ENCODE measurements at places on chromosomes 1 and 21.

DNA sequence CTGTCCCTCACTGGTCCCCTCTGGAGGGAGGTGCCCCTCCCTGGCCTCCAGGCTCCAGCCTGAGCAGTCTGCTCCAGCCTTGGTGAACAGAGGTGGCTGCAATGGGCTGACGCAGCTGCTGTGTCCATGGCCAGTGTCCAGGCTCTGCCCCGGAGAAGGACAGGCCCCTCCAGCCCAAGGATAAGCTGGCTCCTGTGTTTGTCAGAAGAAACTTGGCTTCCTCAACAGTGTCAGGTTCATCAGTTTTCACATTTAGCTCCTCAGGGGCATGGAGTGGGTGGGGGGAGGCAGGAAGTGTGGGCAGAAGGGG is 402.8 kb downstream of the MATN1 start:
- no peak for DNase-seq

DNA sequence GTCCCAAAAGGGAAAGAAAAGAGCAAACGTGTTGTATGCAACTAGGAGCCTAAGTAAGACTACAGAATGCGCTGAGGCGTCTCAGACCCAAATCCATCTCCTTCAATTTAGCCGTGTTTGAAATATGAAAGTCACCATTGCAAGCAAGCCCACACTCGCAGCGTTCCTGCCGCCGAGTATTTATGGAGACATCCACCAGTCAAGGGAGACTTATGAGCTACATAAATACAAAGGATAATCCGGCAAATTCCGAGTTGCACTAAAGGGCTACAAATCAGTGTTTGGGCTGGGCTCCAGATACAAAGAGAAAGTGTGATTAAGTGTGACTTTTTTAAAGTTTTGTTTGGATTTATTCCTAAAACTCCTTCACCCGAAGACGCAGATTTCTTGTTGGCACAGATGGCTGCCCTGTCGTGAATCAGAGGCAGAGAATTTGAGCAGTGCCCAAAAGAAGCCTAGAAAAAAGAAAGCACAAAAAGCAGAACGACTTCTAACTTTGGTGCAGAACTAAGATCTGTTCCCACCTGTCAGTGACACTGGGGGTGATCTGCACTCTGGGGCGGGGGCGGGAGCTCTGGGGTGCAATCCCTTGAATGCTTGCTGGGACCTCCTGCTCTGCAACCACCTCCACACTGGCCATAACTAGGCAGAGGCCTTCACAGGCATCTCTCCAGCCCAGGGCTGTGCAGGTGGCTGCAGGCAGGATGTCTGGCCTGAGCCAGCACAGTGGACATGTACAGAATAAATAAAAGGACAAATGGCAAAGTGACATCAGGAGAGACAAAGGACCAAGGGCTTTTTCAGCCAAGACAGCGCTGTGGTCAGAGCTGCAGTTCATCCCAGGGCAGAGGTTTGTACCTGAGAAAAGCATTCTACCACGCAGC is 489.7 kb downstream of the NPHP4 start:
- DNase-seq = no peak

- DNase-seq = peak; percentile 51
Observed at GRCh38 chr1:53949023-53949990, 3.2 kb downstream of the LRRC42 start.

GRCh38 chr21:44933199-44933917 is 6.5 kb upstream of the SLX9 start:
- no peak for DNase-seq

DNA sequence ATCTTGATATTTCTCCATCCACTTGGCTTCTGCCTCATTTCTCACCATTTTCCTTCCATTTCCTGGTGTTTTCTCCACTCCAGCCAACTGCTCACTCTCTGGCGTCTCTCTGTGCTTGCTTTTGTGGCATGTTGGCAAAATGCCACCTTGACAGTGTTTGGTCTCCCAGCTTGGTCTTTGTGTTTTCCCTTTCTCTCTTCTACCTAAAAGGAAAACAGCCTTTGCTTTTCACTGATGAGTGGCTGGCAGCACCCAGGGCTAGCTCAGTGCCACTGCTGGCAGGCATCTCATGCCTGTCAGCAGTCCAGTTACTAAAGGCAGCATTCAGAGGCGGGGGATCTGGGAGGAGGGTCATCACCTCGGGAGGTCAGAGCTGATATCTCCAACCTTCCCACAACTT is 55.3 kb upstream of the DSCAM start:
- DNase-seq = no peak

DNA sequence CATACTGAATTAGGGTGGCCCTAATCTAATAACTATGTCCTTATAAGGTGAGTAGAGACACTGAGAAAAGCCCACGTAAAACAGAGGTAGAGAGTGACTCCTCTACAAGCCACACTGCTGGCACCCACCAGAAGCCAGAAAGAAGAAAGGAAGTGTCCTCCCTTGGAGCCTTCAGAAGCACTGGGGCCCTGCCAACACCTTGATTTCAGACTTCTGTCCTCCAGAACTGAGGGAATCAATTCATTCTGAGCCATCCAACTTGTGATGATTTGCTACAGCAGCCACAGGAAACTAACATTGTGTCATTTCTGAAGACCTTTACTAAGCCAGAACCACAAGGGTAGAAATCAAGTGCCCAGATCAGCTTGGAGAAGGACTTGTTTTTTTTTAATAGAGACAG is 15.0 kb downstream of the GNB1 start:
- no peak for DNase-seq

DNA sequence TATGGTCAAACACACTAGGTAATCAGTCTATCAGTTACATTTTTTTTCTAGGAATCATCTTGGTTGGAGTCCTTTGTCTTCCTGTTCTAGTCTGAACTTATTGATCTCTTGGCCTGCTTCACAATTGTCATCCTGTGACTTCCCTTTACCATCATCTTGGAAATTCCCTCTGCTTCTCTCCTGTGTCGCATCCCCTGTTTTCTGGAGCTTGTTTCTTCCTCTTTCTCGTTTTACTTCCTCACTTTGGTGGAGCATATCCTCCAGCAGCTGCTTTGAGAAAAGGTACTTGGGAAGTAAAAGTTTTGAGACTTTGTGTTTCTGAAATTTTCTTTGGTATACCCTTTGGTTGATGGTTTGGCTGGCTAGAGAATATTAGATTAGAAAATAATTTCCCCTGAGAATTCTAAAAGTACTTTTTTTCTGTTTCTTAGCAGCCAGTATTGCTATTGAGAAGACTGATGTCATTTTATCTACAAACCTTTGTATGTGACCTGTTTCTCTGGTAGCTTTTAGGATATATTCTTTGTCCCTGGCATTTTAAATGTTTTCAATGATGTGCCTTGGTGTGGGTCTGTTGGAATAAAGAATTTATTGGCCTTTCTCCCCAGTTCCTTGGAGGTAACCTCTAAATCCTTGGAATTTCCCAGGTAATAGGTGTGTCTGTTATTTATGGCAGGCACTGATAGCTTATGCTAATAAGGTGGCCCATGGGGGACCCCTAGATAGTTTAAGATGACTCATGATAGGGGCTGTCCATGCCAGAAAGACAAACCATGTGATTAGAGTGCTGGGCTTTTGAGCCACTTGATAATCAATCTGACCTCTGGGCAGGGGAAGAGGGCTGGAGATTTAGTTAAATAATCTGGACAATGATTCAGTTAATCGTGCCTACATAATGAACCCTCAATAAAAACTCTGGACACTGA is 6.1 kb upstream of the MYCL start:
- DNase-seq = no peak

DNA sequence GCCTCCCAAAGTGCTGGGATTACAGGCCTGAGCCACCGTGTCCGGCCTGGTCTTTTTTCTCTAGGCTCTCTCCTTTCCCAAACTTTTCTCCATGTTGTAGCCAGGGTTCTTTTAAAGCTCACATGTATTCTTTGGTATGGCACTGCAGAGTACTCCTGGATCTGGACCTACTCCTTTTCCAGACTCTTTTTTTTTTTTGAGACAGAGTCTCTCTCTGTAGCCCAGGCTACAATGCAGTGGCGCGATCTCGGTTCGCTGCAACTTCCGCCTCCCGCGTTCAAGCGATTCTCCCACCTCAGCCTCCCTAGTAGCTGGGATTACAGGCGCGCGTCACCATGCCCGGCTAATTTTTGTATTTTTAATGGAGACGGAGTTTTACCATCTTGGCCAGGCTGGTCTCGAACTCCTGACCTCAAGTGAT is 602 bp upstream of the MED18 start:
- DNase-seq = no peak

All from amniotic epithelial cell (primary cell).